Activated effector memory CD4-positive, alpha-beta T cell treated with Interleukin-2 at 50 U/mL for 16 hours (primary cell): ENCODE measurements at places on chromosomes 12 and 14.

DNA sequence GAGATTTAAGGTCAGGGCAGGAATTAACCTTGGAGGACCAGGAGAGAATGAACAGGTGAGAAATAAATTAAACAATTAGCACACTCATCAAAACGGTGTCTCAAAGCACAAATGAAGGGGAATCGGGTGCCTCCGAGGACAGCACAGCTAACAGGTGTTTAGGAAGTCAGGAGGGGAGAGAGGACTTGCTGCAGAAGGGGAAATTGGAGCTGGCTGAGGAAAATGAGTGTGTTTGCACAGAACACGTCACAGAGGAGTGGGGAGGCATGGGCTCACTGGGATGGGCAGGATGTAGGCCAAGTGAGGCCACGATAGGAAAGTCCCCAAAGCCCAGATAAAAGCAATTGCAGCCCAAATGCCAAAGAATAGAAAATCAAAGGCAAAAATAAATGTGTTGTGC is 121.7 kb downstream of the ZNF664 start:
- DNase-seq = no peak

GRCh38 chr12:98371419-98371818 is 144.0 kb upstream of the TMPO start:
- no peak for DNase-seq

- DNase-seq = no peak
These were observed 53.0 kb downstream of the YLPM1 start for GRCh38 chr14:74816124-74816523.

DNA sequence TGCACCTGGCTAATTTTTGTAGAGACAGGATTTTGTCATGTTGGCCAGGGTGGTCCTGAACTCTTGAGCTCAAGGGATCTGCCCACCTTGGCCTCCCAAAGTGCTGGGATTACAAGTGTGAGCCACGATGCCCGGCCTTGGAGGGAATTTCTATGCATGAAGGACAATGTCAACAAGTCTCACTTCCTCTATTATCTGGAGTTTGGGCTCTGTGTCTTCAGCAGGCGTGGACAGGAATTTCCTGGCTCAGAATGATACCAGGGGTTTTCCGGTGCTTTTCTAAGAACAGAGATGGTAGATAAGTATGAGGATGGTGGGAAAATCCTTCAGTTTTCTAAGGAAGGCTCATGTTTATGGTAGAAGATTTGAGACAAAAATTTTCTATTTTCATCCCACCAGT is 75.0 kb upstream of the CCDC60 start:
- DNase-seq = no peak

GRCh38 chr14:32073537-32074189 is 3.4 kb upstream of the ARHGAP5 start:
- no peak for DNase-seq

DNA sequence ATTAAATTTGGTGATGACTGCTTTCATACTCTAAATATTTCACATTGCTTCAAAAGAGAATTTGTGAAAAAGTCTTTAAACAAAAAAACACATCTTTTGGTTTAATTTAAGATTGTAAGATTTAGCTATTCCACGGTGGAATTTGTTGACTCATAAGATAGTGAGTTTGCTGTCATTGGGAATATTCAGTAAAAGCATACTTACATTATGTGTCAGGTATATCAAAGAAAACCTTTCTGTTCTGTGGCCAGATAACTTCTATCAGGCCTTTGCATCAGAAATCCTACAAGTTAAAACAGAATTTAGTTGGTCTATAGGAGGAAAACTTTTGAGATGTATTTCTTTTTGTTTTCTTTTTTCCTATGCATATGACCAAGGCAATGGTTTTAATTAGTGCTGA is 148.8 kb upstream of the E2F7 start:
- DNase-seq = no peak
